Spleen (tissue), 13 donors: ENCODE measurements at places on chromosomes 4 and X.

DNA sequence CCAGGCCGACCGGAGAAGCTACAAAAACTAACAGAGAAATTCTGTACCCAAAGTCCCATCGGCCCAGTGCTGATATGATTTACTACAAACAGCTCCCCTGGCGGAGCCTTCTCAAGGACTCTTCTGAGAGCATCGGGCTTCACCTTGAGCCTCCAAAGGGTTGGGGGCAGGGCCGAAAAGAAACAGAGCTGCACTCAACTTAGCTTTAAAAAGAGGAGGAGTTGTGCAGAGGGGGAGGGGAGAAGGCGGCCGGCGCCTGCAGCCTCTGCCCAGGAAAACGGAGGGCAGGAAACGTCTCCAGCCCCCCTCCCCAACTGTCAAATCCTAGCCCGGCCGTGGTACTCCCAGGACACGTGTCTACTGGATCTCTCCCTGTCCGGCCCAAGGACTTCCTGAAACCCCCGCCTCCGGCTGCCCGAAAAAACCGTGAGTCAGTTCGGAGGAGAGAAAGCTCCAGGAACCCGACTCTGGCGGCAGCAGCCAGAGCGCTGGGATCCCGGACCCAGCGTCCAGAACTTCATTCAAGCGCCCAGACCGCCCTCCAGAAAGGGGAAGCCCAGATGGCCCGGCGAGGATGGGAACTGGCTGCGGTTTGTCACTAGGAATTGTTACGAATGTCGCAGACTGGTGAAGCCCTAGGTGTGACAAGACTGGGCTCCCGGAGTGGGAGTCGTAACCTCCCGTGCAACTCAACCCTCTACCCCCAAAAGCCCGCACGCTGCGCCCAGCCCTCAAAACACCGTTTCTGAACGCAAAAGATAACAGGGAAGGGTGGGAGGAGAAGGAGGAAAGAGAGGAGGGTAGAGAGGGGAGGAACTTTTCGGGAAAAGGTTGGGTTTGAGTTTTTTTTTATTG is 973 bp downstream of the ADAMTS3 start:
- peaks cover 7% of the 10 kb centered on the region for H3K27me3 ChIP-seq
- H3K4me3 ChIP-seq = peak overlapping the region; percentile 68
- H3K36me3 ChIP-seq = no peaks in the 10 kb centered on the region
- peak; percentile 84 for DNase-seq
- H3K4me1 ChIP-seq = peaks cover 28% of the 10 kb centered on the region
- H3K27ac ChIP-seq = peak overlapping the region; percentile 27

DNA sequence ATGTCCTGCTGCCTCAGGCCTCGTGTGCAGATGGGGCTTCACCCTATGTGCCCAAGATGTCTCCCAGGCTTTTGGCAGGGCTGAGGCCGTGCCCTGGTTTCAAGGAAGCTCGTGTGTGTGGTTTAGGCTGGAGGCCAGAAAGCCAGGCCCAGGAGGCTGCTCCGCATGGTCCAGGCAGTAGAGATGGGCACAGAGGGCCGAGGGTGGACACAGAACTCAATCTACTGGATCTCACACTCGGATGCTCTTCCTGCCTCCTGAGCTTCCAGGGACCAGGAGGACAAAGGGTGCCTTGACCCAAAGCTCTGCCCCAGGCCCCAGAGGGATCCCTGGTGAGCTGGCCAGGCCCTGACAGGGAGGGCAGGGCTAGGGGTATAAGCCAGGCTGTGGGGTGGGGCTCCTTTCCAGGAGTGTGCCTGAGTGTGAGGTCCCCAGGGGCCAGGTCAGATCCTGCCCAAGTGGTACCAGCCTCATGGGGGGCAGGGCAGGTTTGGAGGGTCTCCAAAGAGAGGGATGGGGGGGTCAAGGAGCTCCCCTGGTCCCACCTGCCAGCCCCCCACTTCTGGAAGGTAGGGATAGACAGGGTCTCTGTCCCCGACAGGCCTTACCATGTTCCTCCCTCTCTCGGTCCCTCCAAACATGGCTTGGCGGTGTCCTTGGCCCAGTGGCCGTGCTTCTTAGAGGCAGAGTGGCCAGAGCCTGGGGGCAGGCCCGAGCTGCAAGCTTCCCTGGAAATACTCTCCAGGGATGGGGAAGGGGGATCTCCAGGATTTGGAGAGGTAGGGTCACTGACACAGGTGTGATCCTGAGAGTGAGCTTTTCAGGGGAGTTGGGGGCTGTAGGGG is 23.8 kb downstream of the HTRA3 start:
- H3K4me3 ChIP-seq = no peak overlapping the region
- peak; percentile 64 for DNase-seq
- H3K4me1 ChIP-seq = peaks cover 12% of the 10 kb centered on the region
- H3K36me3 ChIP-seq = no peaks in the 10 kb centered on the region
- no peak overlapping the region for H3K27ac ChIP-seq
- peaks cover 4% of the 10 kb centered on the region for H3K27me3 ChIP-seq

DNA sequence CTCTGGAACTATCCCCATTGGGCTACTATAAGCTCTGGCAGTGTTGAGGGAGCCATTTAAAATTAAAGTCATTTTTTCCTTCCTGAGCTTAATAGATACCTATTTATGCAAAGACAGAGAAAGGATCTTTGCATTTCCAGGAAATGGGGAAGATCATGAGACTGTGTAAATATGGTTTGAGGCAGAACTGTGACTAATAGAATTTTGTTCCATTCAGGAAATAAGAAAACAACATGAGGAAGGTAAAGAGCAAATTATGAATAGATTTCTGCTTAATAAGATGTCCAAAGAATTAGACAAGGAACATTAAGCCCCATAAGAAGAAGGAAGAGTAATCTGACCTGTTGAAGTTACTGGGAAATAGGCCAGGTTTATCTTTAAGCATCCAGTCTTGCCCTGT is 17.8 kb upstream of the TBC1D19 start:
- no peak overlapping the region for H3K4me3 ChIP-seq
- H3K27me3 ChIP-seq = no peaks in the 10 kb centered on the region
- DNase-seq = no peak
- no peak overlapping the region for H3K27ac ChIP-seq
- no peaks in the 10 kb centered on the region for H3K36me3 ChIP-seq

DNA sequence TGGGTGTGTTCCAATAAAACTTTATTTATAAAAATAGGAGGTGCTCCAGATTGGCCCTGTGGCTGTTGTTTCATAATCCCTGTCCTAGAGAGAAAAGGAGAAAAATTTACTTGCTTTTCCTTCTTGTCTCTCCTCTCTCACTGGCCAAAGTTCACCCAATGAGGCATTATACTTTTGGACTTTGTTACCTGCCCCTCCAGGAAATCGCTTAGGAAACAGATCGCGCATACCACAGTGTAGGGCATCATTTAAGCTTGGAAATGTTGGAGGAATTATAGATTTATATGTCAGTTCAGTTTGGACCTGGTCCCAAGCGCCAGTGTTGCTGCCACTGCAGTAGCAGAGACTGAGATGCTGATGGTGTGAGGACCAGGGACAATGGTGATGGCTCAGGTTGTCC is 337.6 kb upstream of the NR3C2 start:
- H3K4me1 ChIP-seq = no peaks in the 10 kb centered on the region
- no peak for DNase-seq
- H3K4me3 ChIP-seq = no peak overlapping the region
- H3K36me3 ChIP-seq = no peaks in the 10 kb centered on the region
- no peaks in the 10 kb centered on the region for H3K27me3 ChIP-seq
- H3K27ac ChIP-seq = no peak overlapping the region

DNA sequence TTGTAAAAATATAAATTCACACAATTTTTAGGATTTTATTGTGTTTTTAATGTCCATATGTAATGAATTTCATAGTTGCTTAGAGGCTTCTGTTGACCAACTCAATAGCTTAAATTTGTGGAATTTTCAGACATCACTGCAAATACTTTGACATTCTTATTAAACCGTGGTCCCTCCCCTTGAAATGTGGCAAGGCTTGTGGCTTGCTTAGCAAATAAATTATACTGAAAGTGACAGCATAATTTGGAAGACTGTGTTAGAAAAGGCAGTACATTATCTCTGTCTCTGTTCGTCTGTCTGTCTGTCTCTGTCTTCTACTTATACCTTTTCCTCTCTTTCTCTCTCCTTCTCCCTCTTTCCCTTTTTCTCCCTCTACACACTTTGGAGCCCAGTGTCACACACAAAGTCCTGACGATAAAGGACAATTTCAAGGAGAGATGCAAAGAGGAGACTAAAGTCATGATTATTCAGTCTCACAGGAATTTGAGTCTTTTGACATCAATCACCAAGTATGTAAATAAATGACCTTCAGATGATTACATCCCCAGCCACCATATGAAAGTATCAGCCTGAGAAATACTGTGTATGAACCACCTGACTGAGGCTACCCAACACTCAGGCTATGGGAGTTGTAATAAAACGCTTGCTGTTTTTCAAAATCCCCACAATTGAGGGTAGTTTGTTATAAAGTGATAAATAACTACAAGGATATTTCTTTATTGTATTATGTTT is 21.0 kb upstream of the UGT2B7 start:
- H3K27me3 ChIP-seq = no peaks in the 10 kb centered on the region
- no peak for DNase-seq
- H3K36me3 ChIP-seq = no peaks in the 10 kb centered on the region
- no peak overlapping the region for H3K27ac ChIP-seq
- H3K4me3 ChIP-seq = no peak overlapping the region
- H3K4me1 ChIP-seq = no peaks in the 10 kb centered on the region

GRCh38 chr4:150106886-150107285 is 28.6 kb downstream of the DCLK2 start:
- no peaks in the 10 kb centered on the region for H3K27me3 ChIP-seq
- no peak overlapping the region for H3K4me3 ChIP-seq
- peaks cover 6% of the 10 kb centered on the region for H3K4me1 ChIP-seq

- H3K36me3 ChIP-seq = no peaks in the 10 kb centered on the region
- no peak overlapping the region for H3K27ac ChIP-seq
- no peaks in the 10 kb centered on the region for H3K27me3 ChIP-seq
- H3K4me3 ChIP-seq = peak overlapping the region; percentile 6
Measured at GRCh38 chrX:2325076-2325784, 175.5 kb downstream of the DHRSX start.

DNA sequence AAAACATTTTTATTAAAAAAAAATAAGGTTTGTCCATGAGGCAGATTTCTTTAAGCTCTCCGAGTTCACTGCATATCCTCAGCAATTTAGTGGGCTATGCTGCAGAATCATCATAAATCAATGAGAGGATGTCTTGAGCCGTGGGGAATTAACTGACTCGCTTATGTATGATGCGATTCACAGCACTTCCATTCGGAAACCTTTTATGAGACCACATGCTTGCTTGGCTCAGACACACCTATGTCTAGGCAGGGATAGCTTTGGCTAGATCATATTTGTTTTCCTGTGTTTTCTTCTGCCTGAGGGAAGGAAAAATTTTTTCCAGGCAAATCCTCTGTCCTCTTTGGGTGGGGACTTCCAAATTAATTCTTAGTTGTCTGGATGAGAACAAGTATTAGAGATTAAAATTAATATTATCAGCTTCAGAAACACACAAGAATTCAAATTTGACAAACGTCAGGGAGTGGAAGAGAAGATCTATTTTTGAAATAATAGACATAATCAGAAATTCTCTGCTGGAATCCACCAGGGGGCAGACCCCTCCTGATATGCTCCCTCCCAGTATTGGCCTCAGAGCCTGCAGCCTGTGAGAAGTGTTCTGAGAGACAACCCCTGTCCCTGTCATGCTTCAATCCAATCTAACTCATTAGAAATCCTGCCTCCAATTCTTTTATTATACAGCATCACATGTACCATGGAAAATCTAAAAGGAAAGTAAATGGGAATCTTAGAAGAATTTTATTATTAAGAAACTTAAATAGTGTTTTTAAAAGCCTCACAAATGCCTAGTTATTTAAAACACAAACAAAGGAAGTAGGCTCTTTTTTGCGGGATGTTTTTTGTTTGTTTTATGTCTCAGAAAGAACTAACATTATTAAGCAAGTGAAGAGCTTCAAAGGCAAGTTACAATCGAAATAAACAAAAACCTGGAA is 345.1 kb upstream of the TACR3 start:
- no peaks in the 10 kb centered on the region for H3K27me3 ChIP-seq
- no peaks in the 10 kb centered on the region for H3K4me1 ChIP-seq
- DNase-seq = no peak
- H3K4me3 ChIP-seq = no peak overlapping the region
- no peaks in the 10 kb centered on the region for H3K36me3 ChIP-seq
- no peak overlapping the region for H3K27ac ChIP-seq

- no peak for DNase-seq
- peak overlapping the region; percentile 59 for H3K4me3 ChIP-seq
- H3K4me1 ChIP-seq = peaks cover 32% of the 10 kb centered on the region
- no peaks in the 10 kb centered on the region for H3K36me3 ChIP-seq
- H3K27ac ChIP-seq = peak overlapping the region; percentile 24
Measured at GRCh38 chrX:153474266-153474665, 3.9 kb upstream of the HAUS7 start.

DNA sequence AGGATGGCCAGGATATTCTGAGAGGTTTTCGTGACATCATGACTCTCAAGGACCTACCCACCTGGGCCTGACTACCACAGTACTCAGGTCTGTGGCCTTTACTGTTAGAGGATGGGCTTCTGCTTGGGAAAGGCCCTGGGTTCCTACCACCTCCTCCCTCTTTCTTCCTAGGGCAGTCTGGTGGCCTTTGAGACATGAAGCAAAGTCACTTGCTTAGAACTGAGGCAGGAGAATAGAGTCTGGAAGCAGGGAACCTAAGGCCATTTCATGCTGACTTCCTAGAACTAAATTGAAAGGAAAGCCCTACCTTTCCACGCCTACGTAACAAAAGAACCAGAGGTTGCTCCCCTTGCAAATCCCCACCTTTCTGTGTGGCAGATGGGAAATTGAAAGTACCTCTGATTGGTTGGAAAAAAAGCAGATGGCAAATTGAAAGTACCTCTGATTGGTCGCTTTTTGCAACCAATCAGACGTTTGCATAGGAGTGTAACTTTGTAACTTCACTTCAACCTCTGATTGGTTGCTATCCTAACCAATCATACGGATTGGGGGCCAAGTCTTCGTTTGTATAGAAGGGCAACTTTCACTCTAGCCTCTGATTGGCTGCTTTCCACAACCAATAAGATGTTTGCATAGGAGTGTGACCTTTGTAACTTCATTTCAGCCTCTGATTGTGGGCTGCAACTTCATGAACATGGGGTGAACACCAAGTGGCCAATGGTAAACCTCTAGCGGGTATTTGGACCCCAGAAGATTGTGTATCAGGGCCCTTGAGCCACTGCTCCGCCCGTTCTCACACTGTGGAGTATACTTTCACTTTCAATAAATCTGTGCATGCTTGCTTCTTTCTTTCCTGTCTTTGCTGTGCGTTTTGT is 9.9 kb upstream of the AKAP14 start:
- H3K27ac ChIP-seq = peak overlapping the region; percentile 48
- H3K36me3 ChIP-seq = no peaks in the 10 kb centered on the region
- peaks cover 9% of the 10 kb centered on the region for H3K4me1 ChIP-seq
- no peak for DNase-seq
- no peaks in the 10 kb centered on the region for H3K27me3 ChIP-seq
- H3K4me3 ChIP-seq = peak overlapping the region; percentile 25

- peak within 1 kb of the TSS; percentile 61 for H3K4me3 ChIP-seq
- peak within 1 kb of the TSS; percentile 87 for H3K27ac ChIP-seq
- no peaks in the 10 kb centered on the region for H3K36me3 ChIP-seq
- peaks cover 20% of the 10 kb centered on the region for H3K27me3 ChIP-seq
Measured at GRCh38 chr4:89307446-89308160, at the start of gene GPRIN3. GPRIN3 (minus strand) TSS chr4:89307800; CDS start chr4:89250110, 57,690 bp downstream.
